NCI-H1417 treated with DMSO at 0.1 percent for 48 hours (cell line): ENCODE measurements at places on chromosomes 3 and 15.

DNA sequence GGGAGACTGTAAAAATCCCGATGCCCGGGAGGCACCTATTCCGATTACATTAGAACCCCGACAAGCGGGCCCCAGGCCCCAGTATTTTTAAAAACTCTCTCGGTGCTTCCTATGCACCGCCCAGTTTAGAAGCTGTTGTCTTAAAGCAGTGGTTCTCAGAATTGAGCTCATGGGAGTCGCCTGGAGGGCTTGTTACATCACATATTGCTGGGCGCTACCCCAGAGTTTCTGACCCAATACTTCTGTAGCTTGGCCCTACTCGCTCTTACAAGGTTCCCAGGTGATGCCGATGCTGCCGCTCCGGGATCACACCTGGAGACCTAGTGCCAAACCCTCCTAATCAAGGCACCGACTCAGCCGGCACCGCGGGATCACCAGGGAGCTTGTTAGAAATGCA lies 35.2 kb downstream of the CPN2 start:
- DNase-seq: peak; percentile 25

DNA sequence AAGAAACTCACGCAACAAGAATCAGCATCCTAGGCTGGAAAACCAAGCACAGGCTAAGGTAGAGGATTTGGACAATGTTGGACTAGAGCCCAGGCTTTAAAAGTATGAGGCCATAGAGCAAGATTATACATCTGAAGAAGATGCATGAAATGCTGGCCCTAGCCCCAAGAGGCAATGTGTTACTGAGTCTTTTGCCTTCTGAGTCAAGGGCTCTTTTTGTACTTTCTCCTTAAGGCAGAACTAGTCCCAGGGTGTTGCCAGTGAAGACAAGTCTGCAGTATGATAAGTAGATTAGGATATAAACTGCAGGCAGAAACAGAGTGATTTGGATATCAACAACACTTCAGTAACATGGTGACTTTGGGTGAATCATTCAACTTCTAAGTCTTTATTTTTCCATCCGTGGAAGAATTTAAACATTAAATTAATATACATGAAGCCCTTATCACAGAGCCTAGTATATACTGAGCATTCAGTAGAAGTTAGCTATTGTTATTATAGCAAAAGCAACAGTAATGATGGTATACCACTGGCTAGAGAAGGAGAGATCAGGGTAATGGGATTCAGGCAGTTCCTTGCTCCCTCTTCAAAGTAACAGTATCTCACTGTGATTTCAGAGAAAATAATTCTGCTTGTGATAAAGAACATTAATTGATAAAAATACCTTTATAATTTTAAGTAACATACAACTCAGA lies 99.9 kb upstream of the MLF1 start:
- no peak for DNase-seq

- no peak for DNase-seq
Observed at GRCh38 chr3:139109271-139109670, 64.6 kb upstream of the PRR23C start.

DNA sequence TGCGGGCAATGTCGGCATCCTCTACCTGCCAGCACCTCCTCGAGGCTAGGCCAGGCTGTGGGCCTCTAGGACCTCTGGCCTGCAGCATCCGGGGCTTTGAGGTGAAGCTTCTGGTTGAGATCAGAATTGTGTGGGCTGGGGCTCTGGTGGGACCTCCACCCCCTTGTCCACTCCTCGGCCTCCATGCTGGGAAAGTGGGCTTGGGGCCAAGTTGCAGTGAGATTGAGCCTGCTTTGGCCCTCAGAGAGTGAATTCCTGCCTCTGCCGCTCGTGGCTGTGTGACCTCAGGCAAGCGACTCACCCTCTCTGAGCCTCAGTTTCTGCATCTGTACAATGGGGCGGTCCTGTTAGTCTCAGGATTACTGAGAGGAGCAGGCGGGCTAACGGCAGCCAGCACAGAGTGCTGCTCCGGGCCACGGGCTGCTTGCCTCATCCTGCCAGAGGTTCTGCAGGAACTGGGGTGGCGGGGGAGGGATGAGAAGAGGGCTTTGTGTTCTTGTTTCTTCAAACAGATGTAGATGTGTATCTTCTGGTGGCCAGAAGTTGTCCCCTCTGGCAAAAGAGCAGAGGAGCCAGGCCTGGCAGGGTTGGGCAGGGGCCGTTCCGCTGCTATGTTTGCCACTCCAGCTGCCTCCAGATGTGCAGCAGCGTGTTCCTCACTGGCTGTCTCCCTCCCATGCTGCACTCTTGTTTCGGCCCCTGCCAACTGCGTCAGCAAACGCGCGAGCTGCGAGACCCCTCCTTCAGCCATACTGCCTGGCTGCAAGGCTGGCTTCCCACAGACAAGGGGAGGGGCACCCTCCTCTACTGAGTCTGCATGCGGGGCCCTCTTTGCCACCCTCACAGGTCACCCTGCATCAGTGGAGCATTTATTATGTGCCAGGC lies 33.7 kb downstream of the FBLN2 start:
- no peak for DNase-seq

- no peak for DNase-seq
Observed at GRCh38 chr15:100671858-100672543, 69.6 kb downstream of the ASB7 start.

GRCh38 chr3:52023860-52024764 lies 28.4 kb upstream of the RPL29 start:
- no peak for DNase-seq

- DNase-seq: no peak
Observed at GRCh38 chr3:40232626-40233025, 76.9 kb upstream of the EIF1B start.

- no peak for DNase-seq
Observed at GRCh38 chr3:52798376-52798977, 3.9 kb downstream of the ITIH3 start.

- DNase-seq: no peak
Observed at GRCh38 chr3:4581920-4582611, 88.9 kb downstream of the ITPR1 start.

GRCh38 chr15:75138016-75138999 lies 63.4 kb upstream of the C15orf39 start:
- no peak for DNase-seq

- no peak for DNase-seq
Observed at GRCh38 chr3:15387735-15388134, 39.6 kb downstream of the METTL6 start.

DNA sequence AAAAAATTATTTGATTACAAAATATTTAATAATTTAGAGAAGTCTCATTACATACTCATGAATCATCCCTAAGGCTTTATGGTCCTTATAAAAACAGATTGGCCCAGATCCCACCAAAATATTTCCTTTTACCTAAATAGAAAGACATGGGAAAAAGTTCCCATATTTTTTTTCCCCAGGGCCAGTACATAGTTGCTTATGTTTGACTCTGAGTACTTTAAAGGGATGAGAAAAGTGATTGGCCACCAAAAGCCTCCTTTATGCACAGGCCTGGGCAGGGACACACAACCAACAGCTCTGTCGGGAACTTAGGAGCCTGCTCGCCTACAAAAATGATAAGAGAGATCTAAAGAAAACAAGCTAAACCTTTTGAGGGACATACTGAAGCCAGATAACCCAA lies 22.3 kb downstream of the KCNAB1 start:
- no peak for DNase-seq

DNA sequence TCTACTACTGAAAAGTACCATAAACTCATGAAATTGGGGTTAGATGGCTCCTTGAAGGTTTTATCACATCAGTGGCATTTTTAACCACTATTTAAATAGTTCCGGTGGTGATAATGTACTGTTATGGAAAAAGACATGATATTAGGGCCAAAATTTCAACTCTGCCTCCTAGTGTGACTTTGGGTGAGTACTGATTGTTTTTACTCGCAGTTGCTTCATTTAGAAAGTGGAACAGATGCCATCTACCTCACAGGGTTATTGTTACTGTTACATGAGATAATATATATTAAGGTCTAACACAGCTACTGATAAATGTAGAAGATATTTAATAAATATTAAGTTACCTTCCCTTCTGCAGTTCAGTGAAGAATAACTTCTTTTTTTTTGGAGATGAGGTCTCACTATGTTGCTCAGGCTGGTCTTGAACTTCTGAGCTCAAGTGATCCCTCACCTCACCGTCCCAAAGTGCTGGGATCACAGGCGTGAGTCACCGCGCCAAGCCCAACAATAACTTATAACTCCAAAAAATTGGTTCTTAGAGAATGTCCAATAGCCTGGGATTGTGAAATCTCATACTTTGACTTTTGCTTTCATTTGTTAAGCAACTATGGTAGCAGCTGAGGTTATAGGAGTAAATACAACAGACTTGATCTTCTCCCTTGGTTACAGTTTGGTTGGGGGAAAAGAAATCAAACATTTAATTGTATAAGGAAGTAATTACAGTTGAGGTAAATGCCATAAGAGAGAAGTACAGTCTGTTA lies 48.3 kb downstream of the MEF2A start:
- no peak for DNase-seq
